ENCODE measurements at places on chromosomes 3 and 15. TPM values are rescaled to one million over a fixed set of nuclear protein-coding genes. Genes with fewer than 3 reads are reported as not detected.

The TTLL13 gene
- not detected for total RNA-seq

The GPX1 gene
- total RNA-seq = 250 TPM

The FOXB1 gene
- total RNA-seq = 2.1 TPM

The HDC gene
- not detected for total RNA-seq

The ARHGAP11A gene
- 112 TPM for total RNA-seq

DNA sequence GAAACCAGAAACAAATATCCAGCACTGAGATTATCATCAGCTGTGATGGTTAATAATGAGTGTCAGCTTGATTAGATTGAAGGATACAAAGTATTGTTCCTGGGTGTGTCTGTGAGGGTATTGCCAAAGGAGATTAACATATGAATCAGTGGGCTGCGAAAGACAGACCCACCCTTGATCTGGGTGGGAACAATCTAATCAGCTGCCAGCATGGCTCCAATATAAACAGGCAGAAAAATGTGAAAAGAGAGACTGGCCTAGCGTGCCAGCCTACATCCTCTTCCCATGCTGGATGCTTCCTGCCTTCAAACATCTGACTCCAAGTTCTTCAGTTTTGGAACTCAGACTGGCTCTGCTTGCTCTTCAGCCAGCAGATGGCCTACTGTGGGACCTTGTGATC, 869.5 kb downstream of the SI start:
- H3K4me1 ChIP-seq = no peaks in the 10 kb centered on the region
- no peak overlapping the region for H3K27ac ChIP-seq
- DNase-seq = no peak
- H3K4me3 ChIP-seq = no peak overlapping the region

GRCh38 chr3:39491733-39492350, 24.4 kb downstream of the MOBP start:
- no peaks in the 10 kb centered on the region for H3K36me3 ChIP-seq
- no peak overlapping the region for H3K27ac ChIP-seq
- no peaks in the 10 kb centered on the region for H3K27me3 ChIP-seq
- DNase-seq = no peak
- no peak overlapping the region for H3K4me3 ChIP-seq

- no peaks in the 10 kb centered on the region for H3K27me3 ChIP-seq
- H3K4me1 ChIP-seq = peaks cover 3% of the 10 kb centered on the region
- DNase-seq = no peak
- H3K36me3 ChIP-seq = no peaks in the 10 kb centered on the region
- H3K4me3 ChIP-seq = no peak overlapping the region
Measured at GRCh38 chr3:28087591-28087990, 153.8 kb upstream of the CMC1 start.

DNA sequence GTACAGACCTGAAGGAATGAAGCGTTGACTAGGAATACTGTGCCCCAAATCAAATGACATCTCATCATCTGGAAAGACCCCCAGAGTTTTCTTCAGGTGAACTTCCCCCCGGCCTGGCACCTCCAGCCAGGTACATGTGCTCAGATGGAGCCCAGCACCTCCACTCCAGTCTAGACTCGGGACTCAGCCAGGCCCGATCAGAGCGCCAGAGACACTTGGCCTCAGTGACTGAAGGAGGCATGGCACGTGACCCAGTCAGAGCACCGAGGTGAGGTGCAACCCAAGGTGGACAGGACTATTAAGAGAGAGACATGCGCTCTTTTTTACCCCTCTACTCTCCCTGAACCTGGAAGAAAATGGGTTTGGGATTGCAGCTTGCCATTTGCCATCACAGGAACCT, 48.5 kb downstream of the CD47 start:
- no peak for DNase-seq
- H3K36me3 ChIP-seq = no peaks in the 10 kb centered on the region
- no peak overlapping the region for H3K27ac ChIP-seq
- no peak overlapping the region for H3K4me3 ChIP-seq
- no peaks in the 10 kb centered on the region for H3K4me1 ChIP-seq
- no peaks in the 10 kb centered on the region for H3K27me3 ChIP-seq

DNA sequence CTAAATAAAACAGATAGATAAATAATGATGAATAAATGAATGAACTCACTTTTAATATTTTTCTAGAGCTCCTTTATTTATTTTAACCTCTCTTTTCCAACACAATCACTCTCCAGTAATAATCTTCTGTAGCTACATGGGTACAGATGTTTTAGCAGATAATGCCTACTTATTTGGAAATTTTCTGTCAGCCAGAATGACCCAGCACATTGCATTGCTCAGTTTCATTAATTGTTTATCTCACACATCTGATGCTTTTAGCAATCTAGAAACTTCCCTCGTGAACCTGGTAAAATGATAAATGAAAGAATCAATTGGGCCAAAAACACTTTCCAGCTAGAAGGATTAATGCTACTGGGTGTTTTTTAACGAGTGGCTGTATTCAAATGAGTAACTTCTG, 14.9 kb upstream of the MYH15 start:
- H3K4me1 ChIP-seq = no peaks in the 10 kb centered on the region
- DNase-seq = no peak
- no peak overlapping the region for H3K27ac ChIP-seq
- no peaks in the 10 kb centered on the region for H3K27me3 ChIP-seq
- H3K4me3 ChIP-seq = no peak overlapping the region
- H3K36me3 ChIP-seq = no peaks in the 10 kb centered on the region

GRCh38 chr15:62756995-62757360, 285.6 kb upstream of the TPM1 start:
- H3K36me3 ChIP-seq = no peaks in the 10 kb centered on the region
- no peak overlapping the region for H3K27ac ChIP-seq
- no peak for DNase-seq
- no peaks in the 10 kb centered on the region for H3K27me3 ChIP-seq

DNA sequence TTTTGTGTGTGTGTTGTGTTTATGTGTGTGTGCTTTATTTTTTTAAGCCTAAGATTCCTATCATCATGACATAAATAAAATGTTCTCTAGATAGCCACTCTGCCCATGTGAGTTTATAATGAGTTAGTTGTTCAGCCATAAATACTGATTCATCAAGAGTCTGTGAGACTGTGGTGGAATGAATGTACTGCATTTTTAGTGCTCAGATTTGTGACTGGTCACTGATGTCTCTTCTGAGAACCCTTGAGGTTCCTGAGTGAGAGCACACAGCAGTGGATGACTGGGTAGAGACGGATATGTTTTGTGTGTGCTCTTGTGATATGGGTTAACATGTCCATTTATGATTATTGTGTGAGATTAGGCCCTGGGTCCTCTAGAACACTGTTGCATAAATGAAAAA, 51.2 kb downstream of the SETD5 start:
- H3K4me1 ChIP-seq = no peaks in the 10 kb centered on the region
- peaks cover 86% of the 10 kb centered on the region for H3K36me3 ChIP-seq
- no peak overlapping the region for H3K4me3 ChIP-seq
- no peaks in the 10 kb centered on the region for H3K27me3 ChIP-seq

GRCh38 chr3:123148772-123149171, 53.0 kb upstream of the SEC22A start:
- peaks cover 28% of the 10 kb centered on the region for H3K36me3 ChIP-seq
- H3K27me3 ChIP-seq = no peaks in the 10 kb centered on the region
- H3K4me1 ChIP-seq = no peaks in the 10 kb centered on the region
- no peak for DNase-seq
- no peak overlapping the region for H3K27ac ChIP-seq
- H3K4me3 ChIP-seq = no peak overlapping the region

DNA sequence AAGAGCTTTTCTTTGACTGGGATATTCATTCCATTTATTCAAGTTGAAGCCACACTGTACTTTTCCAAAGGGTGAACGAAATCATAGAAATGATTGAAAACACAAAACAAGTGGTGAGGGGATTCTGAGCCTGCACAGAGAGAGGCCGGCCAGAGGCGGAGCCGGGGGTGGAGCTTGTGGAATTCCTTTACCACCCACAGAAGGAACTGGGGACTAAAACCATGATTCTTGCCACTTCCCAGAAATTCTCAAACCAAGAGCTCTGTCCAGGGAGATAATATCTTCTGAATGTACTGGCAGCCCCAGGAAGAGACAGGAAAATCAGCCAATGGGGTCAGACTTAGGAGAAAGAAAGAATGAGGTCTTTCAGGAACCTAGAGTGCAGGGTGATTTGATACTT, 20.8 kb downstream of the FBN1 start:
- H3K27ac ChIP-seq = no peak overlapping the region
- no peaks in the 10 kb centered on the region for H3K36me3 ChIP-seq
- H3K4me1 ChIP-seq = no peaks in the 10 kb centered on the region
- no peak for DNase-seq
- no peaks in the 10 kb centered on the region for H3K27me3 ChIP-seq
- H3K4me3 ChIP-seq = no peak overlapping the region

DNA sequence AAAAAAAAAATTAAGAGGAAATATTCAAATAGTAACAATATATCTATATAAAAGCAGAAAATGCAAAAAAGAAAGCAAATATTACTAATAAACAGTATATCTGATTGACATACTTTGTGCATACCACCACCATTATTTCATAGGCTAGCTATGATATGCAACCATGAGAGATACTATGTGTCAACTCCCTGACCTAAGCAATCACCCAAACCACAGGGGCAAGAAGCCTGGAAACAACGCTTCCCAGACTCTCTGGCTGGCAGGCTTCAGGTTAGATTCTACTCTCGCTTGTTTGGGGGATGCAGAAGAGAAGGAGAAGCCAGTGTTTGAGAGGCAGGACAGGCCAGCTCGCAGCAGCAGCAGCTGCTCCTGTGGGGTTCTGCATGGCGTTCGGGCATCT, 169.3 kb upstream of the TPM1 start:
- H3K4me3 ChIP-seq = no peak overlapping the region
- no peak overlapping the region for H3K27ac ChIP-seq
- peaks cover 9% of the 10 kb centered on the region for H3K4me1 ChIP-seq
- no peaks in the 10 kb centered on the region for H3K27me3 ChIP-seq
- no peaks in the 10 kb centered on the region for H3K36me3 ChIP-seq

- no peaks in the 10 kb centered on the region for H3K27me3 ChIP-seq
- H3K36me3 ChIP-seq = peaks cover 8% of the 10 kb centered on the region
- peaks cover 9% of the 10 kb centered on the region for H3K4me1 ChIP-seq
- peak; percentile 87 for DNase-seq
- H3K4me3 ChIP-seq = no peak overlapping the region
Measured at GRCh38 chr3:120417272-120417911, 33.4 kb downstream of the FSTL1 start.

- no peak overlapping the region for H3K27ac ChIP-seq
- no peaks in the 10 kb centered on the region for H3K27me3 ChIP-seq
- H3K4me1 ChIP-seq = peaks cover 7% of the 10 kb centered on the region
- no peak for DNase-seq
Measured at GRCh38 chr3:149967086-149967685, 3.5 kb downstream of the PFN2 start.

DNA sequence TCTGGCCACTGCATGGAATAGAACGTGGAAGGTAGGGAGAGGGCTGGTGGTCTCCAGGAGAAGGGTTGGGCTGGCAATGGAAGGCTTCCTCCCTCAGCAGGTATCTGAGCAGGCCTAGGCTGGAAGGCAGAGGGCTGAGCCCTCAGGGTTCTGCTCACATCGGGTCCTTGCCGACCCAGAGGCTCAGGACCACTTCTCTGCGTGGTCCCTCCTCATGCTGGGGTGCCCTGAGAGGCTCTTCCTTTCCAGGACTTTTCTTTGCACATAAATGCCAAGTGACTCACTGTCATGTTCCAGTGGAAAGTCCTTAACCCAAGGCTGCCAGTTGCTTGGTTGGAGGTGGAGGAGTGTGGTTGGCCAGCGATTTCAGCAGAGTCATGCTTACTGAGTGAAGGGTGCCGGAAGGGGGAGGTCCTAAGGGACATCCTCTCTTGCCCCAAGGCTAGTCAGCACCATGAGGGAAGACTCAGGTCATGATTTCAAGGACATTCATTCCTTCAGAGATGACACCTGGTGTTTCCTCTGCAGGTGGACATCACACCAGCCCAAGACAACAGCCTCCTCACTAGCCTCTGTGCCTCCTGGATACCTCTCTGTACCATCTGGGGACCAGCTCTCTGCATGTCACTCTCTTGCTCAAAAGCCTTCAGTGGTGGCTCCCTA, 8.2 kb downstream of the SLC6A6 start:
- DNase-seq = no peak
- H3K27ac ChIP-seq = no peak overlapping the region
- H3K36me3 ChIP-seq = 0 out of 2 replicates have a peak, but pooled peaks cover 9% of the 10 kb centered on the region
- H3K4me1 ChIP-seq = peaks cover 17% of the 10 kb centered on the region
- no peak overlapping the region for H3K4me3 ChIP-seq
- H3K27me3 ChIP-seq = no peaks in the 10 kb centered on the region

GRCh38 chr15:63699101-63699785, 102.1 kb downstream of the FBXL22 start:
- 0 out of 2 replicates have a peak, but pooled peaks cover 2% of the 10 kb centered on the region for H3K4me1 ChIP-seq
- no peak overlapping the region for H3K4me3 ChIP-seq
- H3K27ac ChIP-seq = no peak overlapping the region

DNA sequence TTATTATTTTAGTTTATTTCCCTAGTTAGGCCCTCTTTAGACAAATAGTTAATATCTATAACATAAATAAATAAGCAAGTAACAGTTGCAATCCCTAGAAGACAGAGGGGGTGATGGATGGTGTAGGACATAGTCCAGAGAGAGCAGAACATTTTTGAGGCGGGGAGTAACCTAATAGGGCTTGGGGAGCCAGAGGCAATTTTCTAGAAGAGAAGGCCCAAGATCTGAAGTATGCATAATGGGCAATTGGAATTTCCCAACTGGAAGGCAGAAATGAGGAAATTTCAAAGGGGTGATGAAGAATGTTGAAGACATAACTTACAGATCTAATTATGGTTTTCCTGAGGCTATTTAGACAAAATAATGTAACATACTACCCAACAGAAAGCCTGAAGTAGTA, 525.7 kb downstream of the TUSC7 start:
- H3K27me3 ChIP-seq = no peaks in the 10 kb centered on the region
- no peak overlapping the region for H3K4me3 ChIP-seq

- no peaks in the 10 kb centered on the region for H3K27me3 ChIP-seq
- no peaks in the 10 kb centered on the region for H3K36me3 ChIP-seq
- no peak overlapping the region for H3K27ac ChIP-seq
- DNase-seq = no peak
Measured at GRCh38 chr15:95988574-95988887, 342.0 kb upstream of the NR2F2 start.

GRCh38 chr3:105564546-105565288, 198.0 kb downstream of the ALCAM start:
- H3K4me3 ChIP-seq = no peak overlapping the region
- H3K27me3 ChIP-seq = no peaks in the 10 kb centered on the region
- DNase-seq = no peak
- no peaks in the 10 kb centered on the region for H3K4me1 ChIP-seq

DNA sequence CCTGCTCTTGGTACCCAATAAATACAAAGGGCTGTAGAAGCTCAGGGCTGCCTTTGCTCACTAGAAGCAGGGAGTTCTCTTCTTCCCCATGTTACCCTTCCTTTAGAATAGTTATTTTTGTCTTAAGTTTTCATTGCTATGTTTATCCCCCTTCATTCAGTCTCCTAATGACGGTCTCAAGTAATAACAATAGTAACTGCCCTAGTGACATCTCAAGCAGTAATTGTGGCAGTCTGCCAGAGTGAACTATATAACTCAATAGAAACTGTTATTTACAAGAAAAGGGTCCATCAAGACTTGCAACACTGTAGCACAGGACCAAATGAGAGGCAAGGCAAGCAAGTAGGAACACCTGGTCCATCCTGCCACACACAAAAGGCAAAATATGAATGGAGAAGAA, 32.5 kb upstream of the SIN3A start:
- no peak for DNase-seq
- no peaks in the 10 kb centered on the region for H3K27me3 ChIP-seq
- peaks cover 5% of the 10 kb centered on the region for H3K36me3 ChIP-seq
- H3K27ac ChIP-seq = no peak overlapping the region
